MCF 10A (cell line): ENCODE measurements at places on chromosomes 7 and 10. TPM values are rescaled to one million over a fixed set of nuclear protein-coding genes. Genes with fewer than 3 reads are reported as not detected.

The UPK3BL2 gene
- 17.4 and 20.0 TPM in 2 replicates for total RNA-seq

The SYT15 gene
- total RNA-seq, result 0.79 and 0.84 TPM in 2 replicates

The ARL5B gene
- total RNA-seq, result 22.0 and 23.1 TPM in 2 replicates

The NPY4R gene
- not detected in 2 replicates for total RNA-seq

The LLCFC1 gene
- not detected in 2 replicates for total RNA-seq

The DEPP1 gene
- 0.76 and 0.84 TPM in 2 replicates for total RNA-seq

The MKX gene
- total RNA-seq, result not detected in 2 replicates

The SPDYE2 gene
- 0.22 TPM in 1 of 2 replicates, not detected in the other for total RNA-seq

The TEX47 gene
- total RNA-seq, result not detected in 2 replicates

The TMEM140 gene
- total RNA-seq, result not detected in 2 replicates

The LIPN gene
- not detected in 2 replicates for total RNA-seq

The MUC12 gene
- total RNA-seq, result not detected in 2 replicates

The FAM25G gene
- total RNA-seq, result not detected in 2 replicates

GRCh38 chr10:79098596-79099015, 29.8 kb downstream of the ZMIZ1 start:
- no peaks in the 10 kb centered on the region for H3K27me3 ChIP-seq
- DNase-seq, result no peak
- peaks cover 38% of the 10 kb centered on the region for H3K4me1 ChIP-seq
- H3K27ac ChIP-seq, result no peak overlapping the region

GRCh38 chr10:14369906-14370305, 39.2 kb upstream of the FRMD4A start:
- no peak overlapping the region for H3K4me3 ChIP-seq
- no peak for DNase-seq
- H3K27me3 ChIP-seq, result peaks cover 11% of the 10 kb centered on the region
- H3K36me3 ChIP-seq, result no peaks in the 10 kb centered on the region
- no peak overlapping the region for H3K27ac ChIP-seq

DNA sequence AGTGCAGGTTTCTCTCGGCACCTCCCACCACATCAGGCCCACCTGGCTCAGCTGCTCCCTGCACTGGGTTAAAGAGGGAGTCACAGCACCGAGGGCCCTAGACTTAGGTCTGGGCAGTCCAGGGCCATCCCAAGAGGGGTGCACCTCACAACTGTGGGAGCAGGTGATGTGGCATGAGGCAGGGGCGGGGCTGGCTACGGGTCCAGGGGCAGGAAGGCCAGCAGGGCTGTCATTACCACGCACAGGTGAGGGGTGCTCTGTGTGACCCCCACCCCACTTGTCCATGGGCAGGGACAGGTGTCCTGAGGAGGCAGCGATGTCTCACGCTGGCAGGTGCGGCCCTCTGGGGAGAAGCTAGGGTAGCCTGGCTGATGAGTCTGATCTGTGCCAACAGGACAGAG, 40.5 kb upstream of the DPYSL4 start:
- H3K4me1 ChIP-seq, result no peaks in the 10 kb centered on the region
- no peaks in the 10 kb centered on the region for H3K36me3 ChIP-seq
- H3K4me3 ChIP-seq, result no peak overlapping the region
- no peak overlapping the region for H3K27ac ChIP-seq

DNA sequence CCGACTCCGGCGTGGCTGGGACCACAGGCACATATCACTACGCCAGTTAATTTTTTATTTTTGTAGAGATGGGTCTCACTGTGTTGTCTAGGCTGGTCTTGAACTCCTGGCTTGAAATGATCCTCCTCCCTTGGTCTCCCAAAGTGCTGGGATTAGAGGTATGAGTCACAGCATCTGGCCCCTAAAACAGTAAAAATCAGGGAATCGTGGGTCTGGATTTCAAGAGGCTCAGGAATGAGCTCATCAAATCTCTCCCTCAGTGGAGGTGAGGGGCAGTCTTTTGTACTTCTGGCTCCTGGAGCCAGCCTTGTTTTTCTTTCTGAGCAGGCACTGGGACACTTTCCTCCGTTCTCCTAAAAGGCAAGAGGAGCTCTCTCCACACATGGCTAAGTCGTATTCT, 32.1 kb upstream of the RHEB start:
- peaks cover 9% of the 10 kb centered on the region for H3K27me3 ChIP-seq
- H3K36me3 ChIP-seq, result peaks cover 28% of the 10 kb centered on the region
- H3K4me3 ChIP-seq, result no peak overlapping the region
- no peak overlapping the region for H3K27ac ChIP-seq
- peak; percentile 21 for DNase-seq

DNA sequence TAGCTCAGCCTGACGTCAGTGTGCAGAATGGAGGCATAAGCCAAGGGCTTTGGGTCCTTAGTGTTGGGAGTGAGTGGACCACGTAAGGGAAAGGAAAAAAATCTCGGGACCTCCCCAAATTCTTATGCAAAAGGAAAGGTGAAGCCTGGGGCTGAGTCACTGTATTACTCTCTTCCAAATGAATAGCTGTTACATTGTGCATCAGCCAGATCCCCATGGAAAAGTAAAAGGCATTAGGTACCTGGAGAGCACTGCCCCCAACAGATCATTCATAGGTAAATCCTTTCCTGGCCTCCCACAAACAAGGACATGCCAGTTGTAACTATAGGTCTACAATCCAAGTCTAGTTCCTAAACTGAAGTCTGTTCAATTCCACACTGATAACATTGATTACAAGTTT, 170.5 kb downstream of the C1GALT1 start:
- H3K4me3 ChIP-seq, result no peak overlapping the region
- no peaks in the 10 kb centered on the region for H3K27me3 ChIP-seq
- DNase-seq, result peak; percentile 74
- no peaks in the 10 kb centered on the region for H3K4me1 ChIP-seq
- no peak overlapping the region for H3K27ac ChIP-seq

DNA sequence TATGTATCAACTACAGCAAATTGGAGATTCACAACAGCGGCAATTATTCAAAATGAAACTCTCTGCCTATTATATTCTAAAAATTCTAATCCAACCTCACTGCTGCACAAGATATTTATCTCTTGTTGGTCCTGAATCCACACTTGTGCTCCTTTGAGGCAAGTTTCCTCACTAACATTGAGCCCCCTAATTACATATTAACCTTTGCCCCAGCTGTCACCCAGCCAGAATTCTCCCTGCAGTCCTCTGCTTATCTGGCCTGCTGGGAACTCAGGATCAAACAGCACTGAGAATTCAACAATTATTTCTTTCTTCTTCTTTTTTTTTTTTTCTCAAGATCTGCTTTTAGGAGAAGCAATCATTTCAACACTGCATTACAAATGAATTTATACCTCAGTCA, 21.5 kb upstream of the PLAC9 start:
- H3K36me3 ChIP-seq, result no peaks in the 10 kb centered on the region
- no peaks in the 10 kb centered on the region for H3K4me1 ChIP-seq
- no peaks in the 10 kb centered on the region for H3K27me3 ChIP-seq
- no peak for DNase-seq

DNA sequence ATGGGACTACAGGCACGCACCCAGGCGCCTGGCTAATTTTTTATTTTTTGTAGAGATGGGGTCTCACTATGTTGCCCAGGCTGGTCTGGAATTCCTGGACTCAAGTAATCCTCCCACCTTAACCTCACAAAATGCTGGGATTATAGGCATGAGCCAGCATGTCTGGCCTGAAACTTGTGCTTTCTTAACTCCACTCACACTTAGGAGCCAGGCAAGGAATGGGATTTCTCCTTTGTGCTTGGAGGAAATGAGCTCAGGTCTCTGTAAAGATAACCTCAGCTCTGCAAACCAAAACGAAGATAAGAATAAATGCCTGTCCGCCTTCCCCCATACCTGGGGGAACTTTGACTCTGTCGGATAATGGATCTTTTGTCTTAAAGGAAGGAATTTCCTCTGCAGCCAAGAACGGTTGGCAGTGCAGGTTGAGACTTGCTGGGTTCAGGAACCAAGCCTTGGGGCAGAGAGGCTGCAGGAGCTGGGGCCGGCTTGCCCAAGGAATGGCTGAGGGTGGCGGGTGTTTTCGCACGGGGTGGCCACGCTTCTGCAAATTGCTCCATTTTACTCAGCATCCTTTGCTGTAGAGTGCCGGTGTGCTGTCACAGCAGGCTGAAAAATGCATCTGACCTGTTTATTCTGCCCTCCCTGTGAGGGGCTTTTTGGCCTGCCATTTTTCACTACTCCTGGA, 174.2 kb downstream of the KIAA1217 start:
- H3K27ac ChIP-seq, result peak overlapping the region; percentile 65
- DNase-seq, result peak; percentile 89
- peaks cover 25% of the 10 kb centered on the region for H3K4me1 ChIP-seq

- no peak overlapping the region for H3K4me3 ChIP-seq
- no peaks in the 10 kb centered on the region for H3K4me1 ChIP-seq
- peaks cover 37% of the 10 kb centered on the region for H3K36me3 ChIP-seq
- H3K27ac ChIP-seq, result no peak overlapping the region
- no peak for DNase-seq
These were observed 45.1 kb downstream of the AMZ1 start for GRCh38 chr7:2732959-2733584.

- DNase-seq, result no peak
- no peaks in the 10 kb centered on the region for H3K36me3 ChIP-seq
- no peak overlapping the region for H3K27ac ChIP-seq
- no peak overlapping the region for H3K4me3 ChIP-seq
These were observed 1021.9 kb downstream of the LRMDA start for GRCh38 chr10:76453332-76453731.

DNA sequence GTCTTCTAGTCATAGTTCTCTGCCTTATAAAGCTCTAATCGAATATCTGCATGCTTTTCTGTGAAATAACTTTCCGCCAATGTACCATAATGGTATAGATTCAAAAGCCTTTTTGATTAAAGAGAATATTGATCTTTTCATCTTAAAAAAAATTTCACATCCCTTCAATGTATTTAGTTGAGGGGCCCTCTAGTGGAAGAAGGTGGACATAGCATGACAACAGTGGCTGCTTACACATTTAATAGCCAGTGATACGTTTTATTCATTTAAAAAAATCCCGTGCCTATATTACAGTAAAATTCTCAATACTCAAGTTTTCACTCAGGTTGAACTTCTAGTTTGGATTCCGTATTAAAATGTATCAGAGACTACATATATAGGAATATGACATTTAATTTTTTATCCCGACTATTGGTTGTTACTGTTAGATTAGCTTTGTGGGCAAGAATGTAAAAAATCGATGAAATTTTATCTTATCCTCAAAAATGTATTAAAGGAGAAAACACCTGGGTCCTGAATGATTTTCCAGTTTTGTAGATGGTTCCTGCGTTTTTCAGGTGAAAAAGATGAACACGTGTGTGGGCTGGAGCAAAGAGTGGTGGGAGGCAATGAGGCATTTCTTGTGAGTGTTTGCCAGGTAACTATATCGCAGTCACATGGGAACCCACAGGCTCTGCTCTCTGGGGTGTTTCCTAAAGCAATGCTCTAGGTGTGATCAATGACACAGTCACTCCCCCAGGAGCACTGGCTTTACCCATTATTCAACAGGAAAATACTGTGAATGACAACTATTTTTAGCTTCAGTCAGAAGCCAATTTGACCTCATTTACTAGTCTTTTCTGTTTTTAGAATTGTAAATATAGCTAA, 24.1 kb upstream of the PNLIP start:
- H3K4me1 ChIP-seq, result peaks cover 5% of the 10 kb centered on the region
- DNase-seq, result peak; percentile 62
- H3K36me3 ChIP-seq, result no peaks in the 10 kb centered on the region

GRCh38 chr10:119132521-119133345, 28.8 kb downstream of the DENND10 start:
- DNase-seq, result no peak
- H3K27me3 ChIP-seq, result no peaks in the 10 kb centered on the region
- peaks cover 8% of the 10 kb centered on the region for H3K4me1 ChIP-seq
- H3K4me3 ChIP-seq, result no peak overlapping the region
- H3K27ac ChIP-seq, result peak overlapping the region; percentile 35

GRCh38 chr10:112375721-112376395, 1.9 kb downstream of the ACSL5 start:
- H3K36me3 ChIP-seq, result no peaks in the 10 kb centered on the region
- DNase-seq, result peak; percentile 23
- H3K4me3 ChIP-seq, result no peak overlapping the region
- no peaks in the 10 kb centered on the region for H3K27me3 ChIP-seq
- peaks cover 21% of the 10 kb centered on the region for H3K4me1 ChIP-seq
- peak overlapping the region; percentile 63 for H3K27ac ChIP-seq

- H3K27ac ChIP-seq, result peak overlapping the region; percentile 88
- H3K4me3 ChIP-seq, result peak overlapping the region; percentile 43
- H3K4me1 ChIP-seq, result peaks cover 36% of the 10 kb centered on the region
These were observed 30.0 kb downstream of the LAMB1 start for GRCh38 chr7:107972941-107973376.

GRCh38 chr10:59025981-59026765, 150.3 kb upstream of the PHYHIPL start:
- H3K27me3 ChIP-seq, result no peaks in the 10 kb centered on the region
- H3K4me3 ChIP-seq, result no peak overlapping the region
- peaks cover 6% of the 10 kb centered on the region for H3K4me1 ChIP-seq
- no peak overlapping the region for H3K27ac ChIP-seq

GRCh38 chr7:70460562-70460961, 671.4 kb upstream of the GALNT17 start:
- no peaks in the 10 kb centered on the region for H3K27me3 ChIP-seq
- H3K4me3 ChIP-seq, result no peak overlapping the region
- no peak for DNase-seq
- no peaks in the 10 kb centered on the region for H3K4me1 ChIP-seq
- no peak overlapping the region for H3K27ac ChIP-seq
- H3K36me3 ChIP-seq, result no peaks in the 10 kb centered on the region

- H3K4me3 ChIP-seq, result no peak overlapping the region
- peaks cover 22% of the 10 kb centered on the region for H3K4me1 ChIP-seq
- H3K36me3 ChIP-seq, result peaks cover 40% of the 10 kb centered on the region
- no peaks in the 10 kb centered on the region for H3K27me3 ChIP-seq
These were observed 145.7 kb downstream of the RNF216 start for GRCh38 chr7:5635461-5636445.

DNA sequence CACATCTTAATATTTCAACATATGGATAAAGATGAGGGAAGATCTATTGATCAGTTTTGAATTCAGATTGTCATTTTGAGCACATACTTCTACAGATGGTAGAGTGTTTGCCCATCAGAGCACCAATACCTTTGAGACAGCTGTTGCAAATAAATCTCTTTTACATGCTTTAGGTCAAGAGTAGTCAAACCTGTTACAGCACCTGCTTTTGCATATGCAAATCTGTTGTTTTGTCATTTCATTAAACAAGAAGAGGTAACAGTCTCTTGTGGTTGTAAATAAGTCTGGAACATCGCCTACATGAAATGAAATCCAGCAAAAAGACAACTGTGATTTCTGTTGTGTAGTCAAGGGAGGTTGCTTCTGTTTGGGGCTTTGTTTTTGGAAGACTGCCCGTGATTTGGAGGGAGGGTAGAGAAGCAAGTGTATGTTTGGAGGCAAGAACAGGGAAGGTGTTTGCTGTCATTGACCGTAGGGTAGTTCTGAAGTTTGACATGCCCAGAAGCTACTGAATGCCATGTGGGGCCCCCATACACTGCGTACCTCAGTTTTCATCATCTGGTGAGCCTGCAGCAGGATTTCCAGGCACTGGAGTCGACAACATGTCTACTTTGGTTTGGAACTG, 233.6 kb upstream of the PPP1R3A start:
- no peaks in the 10 kb centered on the region for H3K4me1 ChIP-seq
- H3K36me3 ChIP-seq, result no peaks in the 10 kb centered on the region
- peaks cover 75% of the 10 kb centered on the region for H3K27me3 ChIP-seq
- no peak for DNase-seq

GRCh38 chr10:44897049-44897448, 14.1 kb upstream of the TMEM72 start:
- no peaks in the 10 kb centered on the region for H3K36me3 ChIP-seq
- no peak for DNase-seq
- H3K27me3 ChIP-seq, result no peaks in the 10 kb centered on the region
- no peak overlapping the region for H3K27ac ChIP-seq
- H3K4me1 ChIP-seq, result no peaks in the 10 kb centered on the region

GRCh38 chr10:86349474-86349873, 17.1 kb downstream of the GRID1 start:
- no peaks in the 10 kb centered on the region for H3K27me3 ChIP-seq
- DNase-seq, result no peak
- H3K27ac ChIP-seq, result no peak overlapping the region
- H3K36me3 ChIP-seq, result no peaks in the 10 kb centered on the region
- H3K4me3 ChIP-seq, result no peak overlapping the region
